ENCODE measurements at places on chromosomes 7 and 10. TPM values are rescaled to one million over a fixed set of nuclear protein-coding genes. Genes with fewer than 3 reads are reported as not detected.

The CFAP70 gene
- total RNA-seq: 2.2 TPM

The VWC2 gene
- not detected for total RNA-seq

The FAM25A gene
- not detected for total RNA-seq

The TCF7L2 gene
- 133 TPM for total RNA-seq

The SFTPA1 gene
- not detected for total RNA-seq

The PDZD7 gene
- not detected for total RNA-seq

DNA sequence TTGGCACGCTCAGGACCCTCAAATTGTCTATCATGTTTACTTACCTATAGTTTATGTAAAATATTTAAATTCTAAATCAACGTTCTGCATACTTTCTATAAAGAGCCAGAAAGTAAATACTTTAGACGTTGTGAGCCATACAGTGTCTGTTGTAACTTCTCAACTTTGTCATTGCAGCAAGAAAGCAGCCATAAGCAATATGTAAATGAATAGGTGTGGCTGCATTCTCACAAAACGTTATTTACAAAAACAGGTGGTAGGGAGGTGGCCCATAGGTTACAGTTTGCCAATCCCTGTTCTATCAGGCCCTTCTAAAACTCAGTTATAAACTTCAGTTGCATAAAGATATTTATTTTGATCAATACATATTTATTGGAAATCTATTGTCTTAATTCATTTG is 12.1 kb upstream of the NPY start:
- DNase-seq: no peak

DNA sequence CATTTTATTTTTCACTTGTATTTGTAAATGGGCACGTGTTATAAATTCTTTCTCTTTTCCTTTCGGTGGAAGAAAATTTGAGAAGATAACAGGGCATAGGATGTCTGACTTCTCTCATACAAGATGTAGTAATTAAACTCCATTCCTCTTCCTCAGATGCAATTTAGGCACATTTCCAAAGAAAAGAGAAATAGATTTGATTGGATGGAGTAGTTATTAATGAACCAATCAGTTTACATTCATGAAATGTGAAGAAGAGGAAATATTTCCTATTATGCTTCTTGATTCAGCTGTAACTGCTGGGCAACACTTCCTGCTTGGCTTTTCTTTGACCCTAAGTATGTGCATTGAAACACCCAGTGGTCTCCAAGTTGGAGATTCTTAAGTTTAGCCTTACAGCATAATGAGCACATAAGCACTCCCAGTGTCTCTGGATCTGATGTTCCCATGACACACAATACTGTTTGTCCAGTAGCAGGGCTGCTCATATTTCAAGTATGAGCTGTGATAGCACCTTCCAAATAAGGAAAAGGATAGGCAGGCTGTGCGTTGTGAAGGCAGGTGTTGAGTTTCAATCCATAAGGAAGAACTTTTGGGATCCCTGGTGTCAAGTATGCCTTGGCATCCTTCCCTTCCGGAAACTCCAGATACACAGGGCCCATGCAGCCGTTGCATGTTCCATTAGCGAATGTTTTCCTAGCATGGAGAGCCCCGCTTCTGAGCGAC is 33.4 kb upstream of the COBL start:
- DNase-seq: peak; percentile 75

- DNase-seq: no peak
Measured at GRCh38 chr7:154598396-154598795, 404.5 kb downstream of the PAXIP1 start.

GRCh38 chr10:20330246-20330645 is 514.0 kb downstream of the PLXDC2 start:
- DNase-seq: no peak

GRCh38 chr10:26438534-26439341 is 597 bp downstream of the APBB1IP start:
- DNase-seq: peak; percentile 47

DNA sequence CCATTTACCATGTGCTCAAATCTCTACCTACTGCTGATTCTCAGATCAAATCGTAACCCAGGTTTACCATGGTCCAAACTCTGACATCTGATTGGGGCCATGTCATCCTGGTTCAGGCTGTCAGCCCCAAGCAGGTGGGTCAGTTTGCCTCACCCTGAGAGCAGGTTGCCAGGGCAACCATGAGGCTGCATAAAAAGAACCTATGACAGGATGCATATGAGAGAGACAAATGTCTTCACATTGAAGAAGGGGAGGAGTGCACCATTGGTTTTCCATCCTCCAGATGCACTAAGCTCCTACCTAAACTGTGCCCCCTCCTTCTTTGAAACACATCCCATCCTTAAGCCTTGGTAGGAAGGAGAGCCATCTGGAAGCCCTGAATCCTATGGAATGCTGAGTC is 10.2 kb downstream of the PRSS1 start:
- no peak for DNase-seq

DNA sequence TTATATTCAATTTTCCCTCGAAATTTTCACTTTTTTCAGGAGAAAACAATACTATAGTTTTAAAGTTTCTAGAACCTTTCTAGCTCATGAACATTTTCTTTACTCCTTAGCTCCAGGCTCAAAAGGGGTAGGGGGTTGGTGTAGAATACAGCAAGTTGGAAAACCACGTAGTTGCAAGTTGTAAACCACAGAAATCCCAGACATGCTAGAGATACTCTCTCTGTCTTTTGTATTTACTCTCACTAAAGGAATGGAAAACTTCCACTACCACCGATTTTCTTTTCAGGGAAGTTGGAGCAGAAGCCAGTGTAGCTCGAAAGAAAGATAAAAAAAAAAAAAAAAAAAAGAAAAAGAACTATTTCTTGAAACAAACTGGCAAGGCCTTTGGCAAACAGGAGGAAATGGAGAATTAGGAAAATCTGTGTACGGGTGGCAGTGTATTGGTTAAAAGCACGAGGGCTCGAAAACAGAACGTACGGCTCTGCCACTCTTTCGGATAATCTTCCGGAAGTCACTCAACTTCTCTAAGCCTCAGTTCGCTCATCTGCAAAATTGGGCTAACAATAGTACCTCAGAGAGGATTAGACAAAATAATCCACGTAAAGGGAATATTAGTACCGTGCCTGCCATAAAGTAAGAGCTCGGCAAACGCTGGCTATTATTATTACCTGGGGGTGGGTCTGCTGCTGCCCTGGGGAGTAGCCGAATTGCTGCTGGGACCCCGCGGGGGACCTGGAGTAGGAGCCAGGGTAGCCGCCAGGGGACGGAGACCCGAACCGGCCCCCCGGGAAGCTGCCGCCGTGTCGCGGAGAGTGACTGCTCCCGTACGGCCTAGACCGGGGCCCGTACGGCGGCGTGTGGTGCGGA is 628 bp downstream of the MPLKIP start:
- peak; percentile 53 for DNase-seq

DNA sequence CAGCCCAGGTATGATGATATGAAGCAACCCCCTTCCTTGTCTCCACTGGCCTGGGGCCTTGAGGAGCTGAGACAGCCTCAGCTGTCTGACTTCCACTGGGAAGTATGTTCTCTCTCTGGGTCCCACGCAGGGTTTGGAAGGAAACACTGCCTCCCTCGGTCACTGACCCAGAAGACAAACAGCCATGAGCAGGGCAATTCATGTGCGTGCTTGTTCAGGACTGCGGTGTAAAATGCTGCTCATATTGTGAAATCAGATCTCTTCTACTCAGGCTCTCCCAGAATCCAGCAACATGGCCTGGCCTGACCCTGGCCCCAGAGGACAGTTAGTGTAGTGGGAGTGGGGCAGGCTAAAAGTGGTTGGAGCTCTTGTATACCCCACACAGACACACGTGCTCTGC is 2.8 kb downstream of the CLCN1 start:
- no peak for DNase-seq

DNA sequence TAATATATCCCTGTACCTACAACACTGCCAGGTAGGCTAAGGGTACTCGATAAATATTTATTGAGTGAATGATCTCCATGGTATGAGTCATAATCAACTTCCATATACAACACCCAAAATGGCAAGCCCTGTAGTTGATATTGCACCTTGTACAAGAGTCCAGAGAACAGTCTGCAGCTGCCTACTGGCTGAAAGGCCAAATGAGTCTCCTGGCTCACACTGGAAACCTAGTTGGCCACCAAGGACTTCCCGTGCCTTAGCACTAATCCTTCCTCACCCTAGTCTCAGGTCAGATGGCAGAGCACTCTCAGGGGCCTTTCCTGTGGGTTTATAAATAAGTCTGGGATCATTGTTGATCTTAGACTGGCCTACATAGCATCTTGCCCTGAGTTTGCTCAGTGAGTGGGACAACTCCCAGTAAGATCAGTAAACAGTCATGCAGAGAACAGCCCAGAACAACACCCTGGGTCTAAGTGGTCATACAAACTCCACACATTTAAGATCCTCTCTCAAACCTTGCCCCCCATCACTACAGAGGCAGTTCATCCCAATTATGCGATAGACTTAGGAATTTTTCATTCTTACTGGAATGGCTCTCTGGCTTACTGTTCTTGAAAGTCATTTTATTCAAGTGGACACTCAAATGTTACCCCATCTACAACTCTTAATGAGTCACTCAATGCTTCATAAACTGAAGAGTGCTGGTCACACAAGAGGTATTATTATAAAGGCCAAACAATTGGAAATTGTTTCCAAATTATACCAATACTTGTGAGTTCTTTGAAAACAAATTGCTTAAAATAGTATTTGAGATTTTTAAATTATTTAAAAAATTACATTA is 14.7 kb upstream of the SLC16A9 start:
- no peak for DNase-seq

DNA sequence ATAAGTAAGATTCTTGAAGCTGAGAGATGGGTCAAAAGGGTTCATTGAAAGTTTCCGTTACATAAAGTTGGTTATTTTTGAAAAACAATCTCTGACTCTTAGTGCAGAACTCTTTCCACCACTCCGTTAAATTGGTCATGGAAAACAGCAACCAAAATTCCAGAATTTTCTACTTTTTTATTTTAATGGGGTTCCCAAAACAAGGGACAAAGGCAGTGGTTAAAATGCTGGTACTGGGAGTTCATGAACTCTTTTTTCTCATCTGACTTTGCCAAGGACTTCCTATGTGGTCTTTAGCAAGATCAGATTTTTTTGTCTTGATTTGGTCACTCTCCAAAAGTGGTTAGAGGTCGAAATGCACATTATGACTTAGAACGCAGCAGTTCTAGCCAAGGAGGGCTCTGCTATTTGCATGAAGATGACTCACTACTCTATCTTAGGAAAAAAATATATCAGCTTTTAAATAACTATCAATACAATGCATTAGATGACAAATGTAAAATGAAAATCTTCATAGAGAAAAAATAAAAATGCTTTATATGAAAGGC is 145.7 kb downstream of the REEP3 start:
- no peak for DNase-seq

- peak; percentile 23 for DNase-seq
Measured at GRCh38 chr7:155842496-155843265, 30.4 kb upstream of the SHH start.

- DNase-seq: no peak
Measured at GRCh38 chr7:144873316-144873845, 37.5 kb upstream of the TPK1 start.

DNA sequence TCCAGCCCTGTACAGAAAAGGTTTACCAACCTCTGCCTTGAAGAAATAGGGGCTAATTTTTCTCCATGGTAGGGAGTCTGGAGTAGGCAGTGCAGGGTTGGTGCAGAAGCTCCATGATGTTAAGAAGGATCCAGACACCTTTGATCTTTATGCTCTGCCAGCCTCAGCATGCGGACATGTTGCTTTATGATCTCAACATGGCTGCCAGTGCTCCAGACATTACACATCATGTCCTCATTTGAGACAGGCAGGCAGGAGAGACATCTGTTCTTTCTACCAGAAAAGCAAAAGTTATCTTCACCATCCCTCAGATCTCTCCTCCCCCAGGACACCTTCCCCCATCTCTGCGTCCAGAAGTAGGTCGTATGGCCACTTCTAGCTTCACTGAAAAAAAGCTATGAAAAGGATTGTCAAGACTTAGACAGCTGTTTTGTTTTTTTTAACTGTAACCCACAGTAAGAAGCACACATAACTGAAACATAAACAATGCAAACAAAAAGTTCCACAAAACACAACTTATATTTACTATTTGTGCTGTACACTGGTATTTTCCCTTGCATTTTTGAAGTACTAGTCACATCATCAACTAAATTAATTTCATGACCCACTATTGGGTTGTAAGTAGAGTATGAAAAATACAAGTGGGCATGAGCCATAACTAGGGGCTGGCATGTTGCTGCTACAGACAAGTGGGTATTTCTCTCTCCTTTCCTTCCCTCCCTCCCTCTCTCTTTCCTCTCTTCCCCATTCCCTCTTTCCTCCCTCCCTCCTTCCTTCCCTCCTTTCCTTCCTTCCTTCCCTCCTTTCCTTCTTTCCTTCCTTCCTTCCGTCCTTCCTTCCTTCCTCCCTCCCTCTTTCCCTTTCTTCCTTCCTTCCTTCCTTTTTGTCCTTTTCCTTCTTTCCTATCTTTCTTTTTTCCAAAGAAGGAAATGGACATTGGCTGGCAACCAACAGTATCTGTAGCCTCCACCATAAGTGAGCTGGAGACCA is 2.6 kb upstream of the RASSF4 start:
- DNase-seq: no peak

DNA sequence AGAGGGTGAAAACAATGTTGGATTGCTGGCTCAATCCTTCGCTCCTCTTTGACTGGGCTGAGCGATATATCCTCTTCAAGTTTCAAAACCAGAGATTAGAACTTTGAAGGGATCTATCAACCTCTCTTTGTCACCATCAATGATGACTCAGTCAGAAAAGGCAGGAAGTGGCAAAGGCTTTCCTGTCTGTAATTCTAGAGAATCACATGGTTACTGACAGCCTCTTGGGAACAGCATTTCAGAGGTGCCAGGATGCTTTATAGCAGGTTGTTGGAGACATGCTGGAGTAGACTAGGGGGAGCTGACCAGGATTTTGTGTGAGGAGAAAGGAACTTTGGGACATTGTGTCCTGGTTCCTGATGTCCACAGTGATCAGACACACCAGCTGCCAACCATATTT is 81.3 kb downstream of the PRKCQ start:
- no peak for DNase-seq

DNA sequence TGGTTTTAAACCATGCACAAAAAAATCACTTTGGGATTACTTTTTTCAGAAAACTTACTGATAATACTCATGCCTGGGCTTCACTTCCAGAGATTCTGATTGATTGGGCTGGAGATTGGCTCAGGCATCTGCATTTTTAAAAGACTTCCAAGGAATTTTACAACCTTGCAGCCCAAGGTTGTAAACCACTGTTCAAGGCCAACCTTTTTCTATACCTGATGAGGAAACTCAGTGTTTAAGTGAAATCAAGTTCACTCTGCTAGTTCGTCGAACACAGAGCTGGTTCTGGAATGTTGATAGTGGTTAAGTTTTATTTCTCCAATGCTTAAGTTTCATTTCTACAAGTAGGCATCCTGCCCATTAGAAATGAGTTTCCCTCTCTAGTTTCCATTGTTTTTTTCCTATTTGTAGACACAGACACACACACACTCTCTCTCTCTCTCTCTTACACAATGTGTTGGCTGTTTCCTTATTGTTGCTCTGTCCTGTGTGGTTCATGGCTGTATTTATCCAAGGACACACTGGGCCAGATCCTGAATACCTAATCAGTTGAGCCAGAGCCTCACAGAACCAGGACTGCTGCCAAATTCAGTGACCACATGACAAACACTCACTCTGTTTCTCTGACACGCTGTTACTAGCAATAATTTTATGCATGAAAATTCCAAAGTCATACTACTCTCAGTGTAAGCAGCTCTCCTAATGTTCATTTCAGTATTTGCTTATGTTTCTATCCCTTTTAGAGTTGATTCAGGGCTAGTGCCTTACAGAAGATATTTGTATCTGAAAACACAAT is 3.7 kb upstream of the IFIT1B start:
- DNase-seq: peak; percentile 92
